ENCODE measurements at places on chromosomes 7 and 10.

GRCh38 chr10:91409069-91409868, 875 bp upstream of the HECTD2 start:
- DNase-seq, result peak; percentile 80

- DNase-seq, result no peak
Observed at GRCh38 chr7:47830015-47830414, 118.3 kb downstream of the PKD1L1 start.

- no peak for DNase-seq
Observed at GRCh38 chr10:35606430-35606829, 1.3 kb downstream of the GJD4 start.

GRCh38 chr10:73827346-73828089, 16.1 kb upstream of the NDST2 start:
- DNase-seq, result no peak

GRCh38 chr7:117564080-117564479, 84.3 kb downstream of the CFTR start:
- DNase-seq, result no peak

DNA sequence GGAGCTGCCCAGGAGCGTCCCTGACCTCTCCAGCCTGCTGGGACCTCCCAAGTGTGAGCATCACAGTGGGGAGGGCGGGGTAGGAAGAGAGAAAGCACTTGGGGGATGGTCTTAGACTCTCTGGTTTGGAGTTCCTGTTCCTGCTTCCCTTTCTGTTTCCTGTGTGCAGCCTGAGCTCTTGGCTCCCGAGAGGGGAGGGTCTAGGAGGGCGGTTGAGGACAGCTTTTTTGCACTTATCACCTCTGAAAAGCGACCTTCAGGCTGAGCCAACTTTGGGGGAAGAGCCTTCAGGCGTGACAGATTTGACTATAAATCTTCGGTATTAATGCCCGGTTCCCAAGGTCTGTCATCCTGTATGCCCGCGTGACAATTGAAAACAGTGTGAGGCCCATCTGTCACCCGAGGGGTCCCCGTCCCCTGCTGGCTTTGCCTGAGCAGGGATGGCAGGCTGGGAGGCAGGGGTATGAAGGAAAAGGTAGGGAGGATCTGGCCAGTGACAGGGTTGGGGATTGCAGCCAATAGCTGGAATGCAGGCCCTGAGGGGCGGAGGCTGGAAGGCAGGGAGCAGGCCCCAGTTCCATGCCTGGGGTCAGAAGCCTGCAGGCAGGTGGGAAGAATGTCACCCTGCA, 78.6 kb downstream of the CDH23 start:
- DNase-seq, result no peak

GRCh38 chr7:98315318-98315993, 34.0 kb downstream of the BRI3 start:
- no peak for DNase-seq

GRCh38 chr10:49837685-49838084, 75.6 kb upstream of the OGDHL start:
- DNase-seq, result no peak

DNA sequence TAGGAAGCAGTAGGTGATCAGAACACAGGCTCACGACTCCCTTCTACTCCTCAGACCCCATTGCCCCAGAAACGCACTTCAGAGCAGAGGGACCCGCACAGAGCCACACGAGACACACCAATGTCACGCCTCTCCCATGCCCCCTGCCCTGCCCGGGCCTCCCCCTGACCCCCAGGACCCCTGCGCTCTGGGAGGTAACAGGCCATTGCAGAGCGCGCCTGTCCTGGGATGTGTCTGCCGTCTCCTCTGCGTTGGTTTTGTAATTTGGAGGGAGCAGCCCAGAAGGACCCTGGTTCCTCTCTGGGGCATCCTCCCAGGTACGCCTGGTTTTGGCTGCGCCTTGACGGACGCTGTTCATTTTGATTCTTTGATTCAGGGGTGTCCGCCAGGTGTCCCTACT, 85.4 kb downstream of the UNCX start:
- no peak for DNase-seq

DNA sequence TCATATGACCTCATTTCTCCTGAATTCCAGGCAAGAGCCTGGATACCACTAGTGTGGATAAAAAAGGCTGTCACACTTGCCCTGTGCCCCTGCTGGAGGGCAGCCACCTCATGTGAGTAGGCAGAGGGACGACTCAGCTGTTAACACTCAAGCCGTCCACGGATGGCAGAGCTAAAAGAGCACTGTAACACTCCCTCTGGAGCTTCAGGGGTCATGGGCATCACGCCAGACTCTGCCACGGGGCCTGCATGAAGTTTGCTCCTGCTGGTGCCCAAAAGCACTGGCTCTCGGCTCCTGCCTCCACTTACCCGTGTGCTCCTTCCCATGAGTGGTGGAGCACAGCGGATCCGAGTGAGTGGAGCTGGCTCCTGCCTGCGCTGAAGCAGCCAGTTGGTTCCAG, 919.8 kb upstream of the C7orf33 start:
- DNase-seq, result no peak

DNA sequence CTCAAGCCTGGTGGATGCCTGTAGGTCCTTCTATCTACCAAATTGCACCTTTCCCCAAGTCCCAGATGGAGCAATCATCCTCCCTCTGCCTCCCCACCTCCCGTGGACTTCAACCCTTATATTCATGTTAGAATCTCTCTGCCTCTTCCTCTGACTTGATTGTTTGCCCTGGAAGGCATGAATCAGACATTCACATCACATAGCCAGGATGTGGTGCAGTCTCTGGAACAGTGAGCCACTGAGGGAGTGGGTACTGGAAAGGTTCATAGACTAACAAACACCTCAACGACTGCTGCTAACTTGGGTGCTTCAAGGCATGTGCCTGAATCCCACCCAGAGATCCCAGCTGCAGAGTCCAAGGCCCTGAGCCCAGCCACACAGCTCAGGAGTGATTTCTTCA, 494.0 kb downstream of the TNS3 start:
- DNase-seq, result no peak

GRCh38 chr10:3067859-3068179, 471 bp downstream of the PFKP start:
- no peak for DNase-seq

DNA sequence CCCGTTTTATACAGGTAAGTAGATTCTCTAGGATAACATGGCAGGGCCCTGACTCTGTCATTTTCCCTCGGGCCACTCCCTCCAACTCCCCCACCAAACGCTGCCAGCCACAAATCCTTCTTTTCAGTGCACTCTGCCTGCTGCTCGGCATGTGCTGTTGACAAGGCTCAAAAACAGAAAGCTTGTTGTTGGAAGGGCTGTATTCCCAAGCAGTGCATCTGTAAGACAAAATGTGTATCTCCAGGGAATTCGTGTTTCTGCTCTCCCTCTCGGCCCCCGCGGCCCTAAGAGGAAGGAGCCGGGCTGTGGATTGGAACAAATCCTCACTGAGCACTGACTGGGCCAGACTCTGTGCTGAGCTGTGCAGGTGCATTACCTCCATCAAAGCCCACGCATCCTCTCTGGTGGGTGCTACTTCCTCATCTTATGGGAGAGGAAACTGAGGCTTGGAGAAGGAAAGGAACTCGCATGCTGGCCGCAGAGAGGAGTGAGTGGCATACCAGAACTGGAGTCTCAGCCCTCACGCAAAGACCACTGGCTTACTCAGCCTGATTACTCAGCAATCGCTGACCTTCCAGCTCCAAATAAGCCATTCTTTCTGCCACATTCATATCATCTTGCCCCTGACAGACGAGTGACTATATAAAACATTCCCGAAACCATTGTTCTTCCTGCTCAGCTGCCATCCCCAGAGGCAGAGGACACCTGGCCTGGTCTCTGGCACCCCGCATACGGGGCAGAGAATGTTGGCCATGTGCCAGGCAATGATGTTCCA, 33.5 kb upstream of the ENO4 start:
- no peak for DNase-seq

GRCh38 chr7:98963305-98963704, 85.0 kb downstream of the TRRAP start:
- DNase-seq, result no peak

DNA sequence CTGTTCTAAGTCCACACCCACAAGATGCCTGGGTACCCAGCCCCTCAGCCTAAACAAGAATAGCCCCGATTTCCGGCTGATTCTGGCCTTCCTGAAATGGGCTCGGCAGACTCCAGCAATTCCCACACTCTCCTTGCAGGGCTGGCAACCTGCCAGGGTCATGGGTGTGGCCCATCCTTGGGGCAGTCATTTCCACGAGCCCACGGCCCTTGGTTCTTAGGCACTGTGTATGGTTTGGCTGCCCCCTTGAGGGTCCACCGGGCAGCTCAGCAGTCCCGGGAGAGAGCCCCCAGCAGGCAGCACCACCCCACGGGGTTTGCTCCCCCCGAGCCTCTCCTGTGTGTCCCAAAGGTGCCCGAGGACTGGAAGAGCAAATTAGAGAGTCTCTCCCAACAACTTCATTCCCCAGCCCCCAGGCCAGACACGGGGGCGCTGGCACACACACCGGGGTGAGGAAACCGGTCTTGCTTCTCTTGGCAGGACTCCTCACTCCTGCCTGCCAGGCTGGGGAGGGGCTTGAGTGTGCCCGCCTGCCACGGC, 142.2 kb downstream of the EMX2 start:
- no peak for DNase-seq

- no peak for DNase-seq
Observed at GRCh38 chr10:103595933-103596726, 102.6 kb downstream of the NEURL1 start.

GRCh38 chr10:30127120-30127541, 67.7 kb upstream of the JCAD start:
- no peak for DNase-seq

GRCh38 chr10:132420469-132420980, 23.5 kb downstream of the PWWP2B start:
- DNase-seq, result no peak

DNA sequence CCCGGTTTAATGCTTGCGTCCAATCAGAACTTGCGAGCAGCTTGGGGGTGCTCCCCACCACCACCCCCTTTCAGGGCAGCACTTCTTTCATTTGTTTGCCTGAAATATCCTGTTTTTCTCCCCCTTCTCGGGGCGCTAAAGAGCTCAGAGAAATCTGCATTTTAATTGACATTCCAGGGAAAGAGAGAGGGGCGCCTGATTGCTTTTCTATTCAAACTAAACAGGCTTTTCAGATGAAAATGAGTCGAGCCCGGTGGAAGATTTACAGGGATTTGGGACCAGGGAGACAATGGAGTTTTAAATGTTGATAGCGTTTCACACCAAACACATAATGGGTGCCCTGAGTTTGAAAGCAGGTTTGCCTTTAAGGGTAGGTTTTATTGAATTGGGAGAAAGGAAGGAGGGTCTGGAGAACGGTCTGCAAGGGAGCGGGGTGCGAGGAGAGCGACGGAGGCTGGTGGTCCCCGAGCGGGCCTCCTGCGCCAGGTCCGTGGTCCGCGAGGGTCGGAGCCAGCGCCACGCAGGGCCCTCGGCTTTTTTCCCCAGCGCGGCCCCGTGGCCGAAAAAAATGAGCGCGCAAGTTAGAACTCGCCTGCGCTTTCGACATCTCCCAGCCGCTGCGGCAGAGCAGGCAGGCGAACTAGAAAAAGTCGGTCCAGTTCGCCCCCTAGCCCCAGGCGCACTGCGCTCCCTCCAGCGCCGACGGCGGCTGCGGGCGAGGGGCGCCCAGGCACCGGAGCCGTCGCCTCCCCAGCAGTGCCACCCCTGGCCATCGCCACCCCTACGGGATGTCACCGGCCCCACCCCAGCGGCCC, 1.3 kb downstream of the FGFR2 start:
- no peak for DNase-seq

- DNase-seq, result no peak
Observed at GRCh38 chr10:17113346-17113745, 16.3 kb downstream of the CUBN start.

DNA sequence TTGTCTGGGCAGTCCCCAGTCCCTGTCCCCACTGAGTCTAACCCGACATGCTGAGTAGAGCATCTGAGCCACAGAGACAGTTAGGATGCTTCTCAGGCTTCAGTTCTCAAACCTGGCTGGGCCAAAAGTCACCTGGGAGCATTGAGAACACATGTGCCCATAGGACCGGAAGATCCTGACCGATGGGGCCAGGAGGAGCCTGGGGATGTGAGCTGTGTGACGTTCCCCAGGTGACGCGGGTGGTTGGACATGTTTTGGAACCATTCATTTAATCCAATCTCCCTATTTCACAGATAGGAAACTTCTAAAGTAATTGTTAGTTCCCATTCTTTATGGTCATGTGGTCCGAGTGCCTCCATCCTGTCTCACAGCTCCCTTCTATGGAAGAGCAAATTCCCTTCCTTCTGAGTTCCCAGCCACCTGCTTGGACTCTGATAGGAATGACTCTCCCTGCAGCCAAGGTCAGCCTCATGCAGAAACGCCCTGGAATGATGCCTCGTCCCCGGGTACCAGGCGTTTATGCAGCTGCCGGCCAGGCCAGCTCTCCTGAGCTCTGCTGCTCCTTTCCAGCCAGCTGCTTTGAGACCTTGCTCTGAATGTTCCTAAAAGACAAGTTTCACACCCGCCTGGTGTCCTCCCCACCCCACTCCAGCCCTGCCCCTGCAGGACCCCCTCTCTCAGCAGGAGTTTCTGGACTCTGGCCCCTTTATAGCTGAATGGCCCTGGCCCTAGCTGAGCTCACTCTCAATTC, 166.5 kb upstream of the RHEB start:
- no peak for DNase-seq

GRCh38 chr10:34486008-34486407, 329.1 kb downstream of the PARD3 start:
- no peak for DNase-seq

- DNase-seq, result no peak
Observed at GRCh38 chr7:37149051-37149772, 299.5 kb downstream of the ELMO1 start.

DNA sequence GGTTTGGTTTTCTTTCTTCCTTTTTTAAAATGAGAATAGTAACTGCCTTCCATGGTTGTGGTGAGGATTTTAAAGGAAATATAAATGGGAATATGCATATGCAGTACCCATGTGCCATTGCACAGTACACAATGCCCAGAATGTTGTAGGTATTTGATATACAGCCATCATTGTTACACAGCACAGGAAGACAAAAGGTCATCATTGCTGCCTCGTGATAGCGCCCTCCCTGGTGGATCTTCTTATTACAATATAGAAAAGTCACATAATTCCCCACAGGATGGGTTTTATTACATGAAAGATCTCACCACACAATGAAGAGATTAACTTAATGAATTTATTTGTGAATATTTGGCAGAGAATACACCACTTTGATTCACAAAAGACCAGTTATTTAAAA, 76.5 kb downstream of the PPP1R17 start:
- DNase-seq, result no peak

GRCh38 chr10:22682237-22683139, 31.9 kb downstream of the PIP4K2A start:
- DNase-seq, result no peak

DNA sequence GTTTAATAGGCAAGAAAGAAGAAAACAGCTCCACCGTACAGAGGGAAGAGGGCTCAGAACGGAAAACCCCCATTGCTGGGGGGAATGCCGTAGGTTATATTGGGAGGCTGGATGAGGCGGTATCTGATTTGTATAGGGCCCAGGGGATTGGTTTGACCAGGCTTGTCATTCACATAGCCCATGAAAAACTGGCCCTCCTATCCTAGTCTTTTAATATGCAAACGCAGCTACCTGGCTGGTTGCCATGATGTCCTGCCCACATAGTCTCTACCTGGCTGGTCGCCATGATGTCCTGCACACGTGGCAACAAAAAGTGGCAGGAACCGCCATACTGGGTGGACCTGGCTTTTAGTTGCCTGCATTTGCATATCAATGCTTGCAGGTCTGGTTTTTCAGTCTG, 84.7 kb downstream of the AUTS2 start:
- no peak for DNase-seq

- DNase-seq, result no peak
Observed at GRCh38 chr10:1706256-1706655, 31.1 kb downstream of the ADARB2 start.

- no peak for DNase-seq
Observed at GRCh38 chr10:91190876-91191583, 29.4 kb upstream of the PCGF5 start.

GRCh38 chr7:47664650-47665195, 82.8 kb upstream of the TNS3 start:
- no peak for DNase-seq

All from HuH-7.5 (cell line).